ELR (cell line): ENCODE measurements at places on chromosomes 12 and 14.
A peak's percentile ranks its signal among the peaks of the same experiment; 100 is the strongest.

- peak; percentile 65 for DNase-seq
These were observed 2.3 kb upstream of the ITGA5 start for GRCh38 chr12:54421175-54421878.

- DNase-seq: no peak
These were observed 68.0 kb upstream of the OSBPL8 start for GRCh38 chr12:76627346-76628135.

- peak; percentile 14 for DNase-seq
These were observed 20.6 kb downstream of the RDH12 start for GRCh38 chr14:67722293-67722692.

DNA sequence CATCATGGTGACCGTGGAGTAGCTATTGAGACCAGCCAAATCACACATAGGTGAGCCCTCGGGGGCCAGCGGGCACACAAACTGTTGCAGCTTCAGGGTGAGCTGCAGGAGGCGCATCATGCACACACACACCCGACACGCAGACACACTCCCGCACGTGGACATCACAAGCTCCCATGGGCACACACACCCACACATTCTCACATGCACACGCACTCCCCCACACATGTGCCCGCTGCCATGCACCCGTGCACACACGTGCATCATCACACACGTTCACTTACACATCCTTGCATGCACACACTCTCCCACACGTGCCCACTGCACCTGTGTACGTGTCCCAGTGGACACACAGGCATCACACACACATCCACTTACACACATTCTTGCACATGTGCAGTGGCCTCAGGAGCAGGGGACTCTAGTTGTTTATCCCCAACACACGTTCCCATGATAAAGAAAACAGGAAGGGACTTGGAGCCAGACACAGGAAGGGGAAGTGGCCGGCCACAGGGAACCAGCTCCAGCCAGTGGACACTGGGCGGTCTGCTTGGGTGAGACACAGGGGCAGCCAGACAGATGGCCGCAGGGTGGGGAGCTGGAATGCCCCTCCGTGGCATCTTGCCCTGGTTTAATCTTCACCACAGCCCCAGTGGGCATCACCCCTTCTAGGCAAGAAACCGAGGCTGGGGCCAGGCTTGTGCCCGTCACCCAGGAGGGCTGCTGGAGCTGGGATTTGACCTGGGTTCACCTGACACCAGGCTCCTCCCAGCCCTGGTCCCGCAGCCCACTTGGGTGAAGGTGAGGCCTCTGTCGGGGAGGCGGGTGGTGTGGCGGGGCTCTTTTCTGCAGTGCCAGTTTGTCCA, 49.7 kb downstream of the CYP46A1 start:
- no peak for DNase-seq

GRCh38 chr14:55580470-55581341, 699 bp downstream of the KTN1 start:
- peak; percentile 70 for DNase-seq

DNA sequence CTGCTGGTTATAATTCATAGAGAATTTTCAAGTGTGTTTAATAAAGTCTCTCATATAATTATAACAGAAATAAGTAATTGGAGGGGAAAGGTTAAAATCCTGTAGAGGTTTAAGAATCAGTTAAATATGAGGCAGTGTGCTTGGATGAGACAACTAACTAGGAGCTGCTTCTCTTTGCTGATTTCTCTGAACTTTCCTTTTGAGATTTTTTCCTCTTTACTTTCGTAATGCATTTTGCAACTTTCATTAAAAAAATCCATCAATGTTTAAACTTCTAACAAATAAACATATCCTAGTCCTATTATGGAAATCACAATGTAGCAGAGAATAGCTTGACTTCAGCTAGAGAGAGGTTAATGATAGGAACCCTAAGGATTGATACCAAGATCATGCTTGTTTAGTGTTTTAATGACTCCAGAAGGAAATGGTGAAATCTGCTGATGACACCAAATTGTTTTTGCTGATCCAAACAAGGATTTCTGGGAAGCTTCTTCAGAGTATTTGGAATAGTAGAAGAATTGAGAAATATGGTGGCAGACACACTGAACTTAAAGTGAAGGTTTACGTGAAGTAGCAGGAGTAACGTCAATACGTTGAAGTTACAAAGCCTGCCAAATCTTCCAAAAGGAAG, 122.6 kb downstream of the RAD51B start:
- DNase-seq: no peak

GRCh38 chr14:95739356-95739755, 25.4 kb upstream of the TCL1A start:
- DNase-seq: no peak

DNA sequence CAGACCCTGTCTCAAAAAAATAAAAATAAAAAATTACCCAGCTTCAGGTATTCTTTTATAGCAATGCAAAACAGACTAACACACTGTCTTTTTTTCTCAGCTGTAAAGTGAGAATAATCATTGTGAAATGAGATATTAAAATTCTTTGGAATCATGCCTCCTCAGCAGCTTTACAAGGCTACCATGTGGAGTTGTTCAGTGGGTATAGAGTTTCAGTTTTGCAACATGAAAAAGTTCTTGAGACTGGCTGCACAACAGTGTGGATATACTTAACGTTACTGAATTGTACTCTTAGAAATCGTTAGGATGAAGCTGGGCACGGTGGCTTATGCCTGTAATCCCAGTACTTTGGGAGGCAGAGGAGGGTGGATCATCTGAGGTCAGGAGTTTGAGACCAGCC, 15.7 kb upstream of the MAPKAPK5 start:
- no peak for DNase-seq

- no peak for DNase-seq
These were observed 7.6 kb downstream of the EML1 start for GRCh38 chr14:99800781-99801180.

GRCh38 chr14:66133666-66134065, 352.5 kb upstream of the CCDC196 start:
- DNase-seq: no peak

DNA sequence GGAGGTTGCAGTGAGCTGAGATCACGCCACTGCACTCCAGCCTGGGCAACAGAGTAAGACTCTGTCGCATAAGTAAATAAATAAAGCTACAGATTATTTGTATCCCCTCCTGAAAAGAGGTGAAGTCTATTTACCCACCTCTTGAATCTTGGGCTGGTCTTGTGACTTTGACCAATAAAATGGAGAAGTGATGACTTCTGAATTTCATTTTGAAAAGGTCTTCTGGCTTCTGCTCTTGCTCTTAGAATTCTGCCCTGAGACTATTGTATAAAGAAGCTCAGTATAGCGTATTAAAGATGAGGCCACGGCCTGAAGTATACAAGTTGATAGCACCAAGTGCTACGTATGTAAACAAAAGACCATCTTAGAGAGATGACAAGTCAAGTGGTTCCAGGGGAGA, 88.3 kb upstream of the AMN1 start:
- no peak for DNase-seq
